Tracheal epithelial cell (primary cell): ENCODE measurements at places on chromosomes 4 and X. TPM values are rescaled to one million over a fixed set of nuclear protein-coding genes. Genes with fewer than 3 reads are reported as not detected.

Gene XKRX
- 0.24 and 1.1 TPM in 2 replicates for total RNA-seq

Gene F8A2
- 0.96 TPM in 1 of 2 replicates, not detected in the other for total RNA-seq

Gene SSX4
- total RNA-seq = not detected in 2 replicates

Gene ABHD18
- 4.8 and 7.7 TPM in 2 replicates for total RNA-seq

Gene MAGEA9B
- 0.21 TPM in 1 of 2 replicates, not detected in the other for total RNA-seq

Gene TCEAL4
- 17.3 and 31.3 TPM in 2 replicates for total RNA-seq

Gene CSN1S1
- not detected in 2 replicates for total RNA-seq

Gene SULT1E1
- total RNA-seq = 0.24 and 0.64 TPM in 2 replicates

Gene DRD5
- total RNA-seq = 0.21 TPM in 1 of 2 replicates, not detected in the other

Gene INTU
- 3.4 and 6.5 TPM in 2 replicates for total RNA-seq

Gene PLS3
- total RNA-seq = 243 and 337 TPM in 2 replicates

Gene ABRAXAS1
- 4.8 and 10.2 TPM in 2 replicates for total RNA-seq

Gene CXCL8
- 3.2 and 412 TPM in 2 replicates for total RNA-seq

Gene ZCCHC18
- total RNA-seq = under 0.01 TPM in 1 of 2 replicates, not detected in the other

Gene SPANXB1
- not detected in 2 replicates for total RNA-seq

Gene TRPC5OS
- total RNA-seq = not detected in 2 replicates

Gene MAGED4
- 0.48 TPM in 1 of 2 replicates, not detected in the other for total RNA-seq

Gene PDE6B
- total RNA-seq = 0.21 and 4.8 TPM in 2 replicates

Gene SPACA5
- total RNA-seq = not detected in 2 replicates

Gene ARHGAP24
- 8.2 and 9.2 TPM in 2 replicates for total RNA-seq

Gene ELOVL6
- total RNA-seq = 7.5 and 11.7 TPM in 2 replicates

Gene BEX2
- total RNA-seq = 29.4 and 32.5 TPM in 2 replicates

Gene MAOA
- total RNA-seq = 59.8 and 243 TPM in 2 replicates

Gene SSX4B
- not detected in 2 replicates for total RNA-seq

Gene MUC7
- total RNA-seq = not detected in 2 replicates

Gene SMIM10L2A
- 2.2 and 5.5 TPM in 2 replicates for total RNA-seq

Gene FRMD7
- not detected in 2 replicates for total RNA-seq

Gene SYN1
- total RNA-seq = under 0.01 TPM in 1 of 2 replicates, not detected in the other

Gene TKTL1
- total RNA-seq = not detected in 2 replicates

Gene RNF150
- total RNA-seq = 0.21 and 0.24 TPM in 2 replicates

Gene MAGEA4
- total RNA-seq = not detected in 2 replicates

Gene OTC
- not detected in 2 replicates for total RNA-seq

Gene LRRC66
- total RNA-seq = under 0.01 and 0.43 TPM in 2 replicates

Gene CCDC110
- under 0.01 TPM in 2 replicates for total RNA-seq

Gene ASMT
- total RNA-seq = 1.7 TPM in 1 of 2 replicates, not detected in the other
